ENCODE measurements at places on chromosomes 1 and 21.

DNA sequence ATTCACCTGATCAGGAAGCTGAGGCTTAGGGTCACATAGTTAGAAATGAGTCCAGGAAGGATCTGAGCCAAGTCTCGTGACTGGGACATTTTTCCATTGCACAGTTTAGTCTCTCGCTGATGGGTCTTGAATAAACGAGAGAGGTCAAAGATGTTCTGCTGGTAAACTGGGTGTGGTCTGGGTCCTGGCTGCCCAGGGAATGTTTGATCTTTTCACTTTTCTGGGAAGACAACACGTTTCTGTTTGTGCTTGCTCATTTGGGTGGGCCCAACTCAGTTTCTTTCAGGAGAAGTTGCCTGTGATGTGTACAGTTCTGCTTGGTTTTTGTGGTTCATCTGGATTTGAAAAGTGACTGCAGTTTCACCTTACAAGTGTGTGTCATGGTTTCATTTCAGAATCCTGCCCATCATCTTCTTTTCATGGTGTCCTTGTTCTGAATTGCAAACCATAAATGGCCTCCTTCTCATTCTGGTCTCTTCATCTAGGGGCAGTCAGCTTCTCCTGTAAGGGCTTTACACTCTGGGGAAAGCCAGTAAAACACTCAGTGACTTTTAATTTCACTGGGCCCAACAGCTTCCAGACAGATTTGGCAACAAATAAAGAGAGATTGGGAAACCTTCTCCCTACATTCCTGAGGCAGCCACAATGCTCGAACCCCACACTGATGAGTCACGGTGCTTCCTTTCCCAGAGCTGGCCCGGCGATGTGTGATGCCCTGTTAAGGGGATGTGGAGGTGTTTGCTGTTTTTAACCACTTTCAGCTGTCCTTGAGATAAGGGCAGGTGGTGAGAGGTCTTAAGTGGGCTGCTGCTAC is 7.2 kb upstream of the TACSTD2 start:
- peak; percentile 10 for DNase-seq

DNA sequence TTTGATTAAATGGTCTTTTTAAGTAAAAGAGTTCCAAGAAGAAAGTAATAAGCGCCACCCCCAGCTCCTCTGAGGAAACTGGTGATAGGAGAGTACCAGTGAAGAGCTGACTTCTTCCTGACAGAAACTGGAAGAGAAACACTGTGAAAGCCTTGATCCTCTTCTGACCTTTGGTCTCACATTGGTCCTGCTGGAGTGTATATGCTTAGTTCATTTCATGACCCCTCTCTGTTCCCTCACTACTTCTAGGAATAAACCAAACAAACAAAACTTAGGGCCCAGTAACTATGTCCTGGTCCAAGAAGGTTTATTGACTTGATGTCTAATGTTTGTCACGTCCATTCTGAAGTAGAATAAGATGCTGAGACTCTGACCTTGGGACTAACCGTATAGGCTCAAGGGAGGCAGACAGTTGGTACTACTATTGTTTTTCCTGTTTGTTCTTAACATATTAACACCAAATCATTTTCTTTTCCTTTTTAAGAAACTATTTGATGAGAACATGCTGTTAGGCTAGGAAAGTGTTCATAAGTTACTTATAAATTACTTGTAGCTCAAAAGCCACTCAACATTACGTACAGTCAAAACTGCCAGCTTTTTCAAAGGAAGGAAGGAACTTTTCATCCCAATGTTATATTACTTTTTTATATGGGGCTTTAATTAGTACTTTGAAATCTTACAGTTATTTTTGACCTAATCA is 57.9 kb downstream of the MIER1 start:
- no peak for DNase-seq

DNA sequence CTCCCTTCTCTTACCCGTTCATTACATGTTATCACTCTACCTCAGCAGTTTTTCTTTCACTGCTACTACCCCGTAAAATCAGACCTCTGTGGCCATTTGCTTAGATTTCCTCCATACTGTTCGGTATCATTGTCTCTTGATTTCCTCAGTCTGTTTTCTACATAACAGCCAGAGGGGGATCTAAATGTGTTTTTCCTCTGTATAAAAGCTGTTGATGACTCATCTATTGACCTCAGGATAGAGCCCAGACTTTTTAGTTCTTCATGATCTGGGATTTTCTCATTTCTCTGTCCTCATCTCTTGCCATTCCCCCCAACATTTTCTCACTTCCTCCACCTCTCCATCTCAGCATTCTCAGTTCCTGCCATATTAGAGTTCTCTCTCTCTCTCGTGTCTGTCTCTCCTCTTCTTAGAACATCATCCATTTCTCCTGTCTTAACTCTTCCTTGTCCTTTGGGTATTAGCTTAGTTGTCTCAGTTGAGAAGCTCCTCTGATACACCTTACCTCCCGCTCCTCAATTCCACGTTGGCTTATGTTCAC is 10.5 kb downstream of the OTUD3 start:
- no peak for DNase-seq

GRCh38 chr21:25931765-25932164 is 197.0 kb downstream of the GABPA start:
- no peak for DNase-seq

DNA sequence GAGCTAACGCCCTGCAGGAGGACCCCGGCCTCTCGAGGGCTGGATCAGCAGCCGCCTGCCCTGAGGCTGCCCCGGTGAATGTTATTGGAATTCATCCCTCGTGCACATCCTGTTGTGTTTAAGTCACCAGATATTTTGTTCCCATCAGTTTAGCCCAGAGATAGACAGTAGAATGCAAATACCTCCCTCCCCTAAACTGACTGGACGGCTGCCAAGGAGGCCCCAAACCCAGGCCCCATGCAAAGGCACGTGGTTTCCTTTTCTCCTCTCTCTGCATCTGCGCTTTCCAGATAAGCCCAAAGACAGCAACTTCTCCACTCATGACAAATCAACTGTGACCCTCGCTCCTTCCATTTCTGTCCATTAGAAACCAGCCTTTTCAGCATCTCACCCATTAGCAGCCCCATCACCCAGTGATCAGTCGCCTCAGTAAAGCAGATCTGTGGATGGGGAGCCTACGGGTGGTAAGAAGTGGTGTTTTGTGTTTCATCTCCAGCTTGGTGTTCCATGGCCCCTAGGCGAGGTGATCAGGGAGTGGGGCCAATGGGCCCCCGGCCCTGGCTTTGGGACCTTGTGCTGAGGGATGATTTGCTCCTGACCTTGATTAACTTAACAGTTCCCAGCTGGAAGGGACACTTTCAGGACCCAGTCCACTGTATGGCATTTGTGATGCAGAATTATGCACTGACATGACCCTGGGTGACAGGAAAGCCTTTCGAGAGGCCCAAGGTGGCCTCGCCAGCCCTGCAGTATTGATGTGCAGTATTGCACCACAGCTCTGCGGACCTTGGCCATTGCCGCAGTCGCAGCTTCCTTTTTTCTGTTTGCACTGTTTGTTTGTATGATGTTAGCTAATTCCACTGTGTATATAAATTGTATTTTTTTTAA is 5.2 kb downstream of the NPPA start:
- no peak for DNase-seq

DNA sequence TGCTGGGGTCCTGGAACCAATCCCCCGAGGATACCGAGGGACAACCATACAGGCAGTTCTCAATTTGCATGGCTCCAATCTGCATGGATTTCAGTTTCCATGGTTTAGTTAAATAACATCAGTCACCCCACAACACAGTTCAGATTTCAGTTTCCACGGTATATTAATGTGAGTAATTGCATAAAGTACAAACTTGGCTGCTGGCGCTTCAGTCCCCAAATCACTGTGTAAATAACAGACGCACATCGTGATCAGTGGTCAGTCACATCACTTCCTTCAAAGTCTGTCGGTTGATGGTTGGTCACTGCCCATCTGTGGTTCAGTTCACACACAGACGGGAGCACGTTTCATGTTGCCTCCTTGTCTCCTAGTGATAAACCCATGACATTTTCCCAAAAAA is 66.4 kb upstream of the LPGAT1 start:
- DNase-seq, result no peak

GRCh38 chr1:116770625-116771024 is 16.4 kb downstream of the CD2 start:
- DNase-seq, result no peak

DNA sequence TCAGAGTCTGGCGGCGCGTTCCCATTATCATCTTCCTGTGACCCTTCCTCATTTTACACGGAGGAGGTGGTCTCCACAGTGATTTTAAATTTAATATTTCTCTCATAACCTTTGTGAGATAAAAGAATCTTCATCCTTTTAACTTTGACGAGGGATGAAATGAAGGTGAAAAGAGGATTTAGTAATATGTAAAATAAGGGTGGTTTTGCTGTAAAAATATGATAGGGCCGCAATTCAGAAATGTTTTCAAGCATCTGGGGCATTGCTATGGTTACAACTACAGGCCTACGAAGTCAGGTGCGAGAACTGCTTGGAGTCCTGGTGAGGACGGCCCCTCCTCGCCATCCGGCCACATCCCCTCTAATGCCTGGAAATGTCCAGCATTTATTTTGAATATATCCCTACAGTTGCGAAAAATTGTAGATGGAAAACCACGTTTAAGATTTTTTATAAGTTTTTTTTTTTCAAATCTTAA is 422 bp upstream of the RSBN1 start:
- DNase-seq, result peak; percentile 78

DNA sequence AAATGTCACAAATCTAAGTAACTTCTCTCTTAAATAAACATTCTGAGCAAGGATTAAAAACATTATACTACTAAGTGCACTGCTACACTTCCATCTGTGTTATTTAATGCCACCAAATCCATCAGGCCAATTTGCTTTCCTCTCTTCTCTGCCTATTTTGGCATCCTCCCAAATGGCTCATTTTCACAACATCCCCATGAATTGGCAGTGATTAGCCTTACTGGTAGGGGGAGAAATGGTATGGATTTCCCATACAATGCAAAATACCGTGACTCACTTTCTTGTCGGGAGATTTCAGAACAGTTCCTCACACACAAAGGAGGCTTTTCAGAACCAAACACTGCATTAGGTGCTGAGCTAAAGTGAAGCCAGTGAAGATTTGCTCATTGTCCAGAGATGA is 195.7 kb downstream of the MIS18A start:
- DNase-seq, result peak; percentile 84

DNA sequence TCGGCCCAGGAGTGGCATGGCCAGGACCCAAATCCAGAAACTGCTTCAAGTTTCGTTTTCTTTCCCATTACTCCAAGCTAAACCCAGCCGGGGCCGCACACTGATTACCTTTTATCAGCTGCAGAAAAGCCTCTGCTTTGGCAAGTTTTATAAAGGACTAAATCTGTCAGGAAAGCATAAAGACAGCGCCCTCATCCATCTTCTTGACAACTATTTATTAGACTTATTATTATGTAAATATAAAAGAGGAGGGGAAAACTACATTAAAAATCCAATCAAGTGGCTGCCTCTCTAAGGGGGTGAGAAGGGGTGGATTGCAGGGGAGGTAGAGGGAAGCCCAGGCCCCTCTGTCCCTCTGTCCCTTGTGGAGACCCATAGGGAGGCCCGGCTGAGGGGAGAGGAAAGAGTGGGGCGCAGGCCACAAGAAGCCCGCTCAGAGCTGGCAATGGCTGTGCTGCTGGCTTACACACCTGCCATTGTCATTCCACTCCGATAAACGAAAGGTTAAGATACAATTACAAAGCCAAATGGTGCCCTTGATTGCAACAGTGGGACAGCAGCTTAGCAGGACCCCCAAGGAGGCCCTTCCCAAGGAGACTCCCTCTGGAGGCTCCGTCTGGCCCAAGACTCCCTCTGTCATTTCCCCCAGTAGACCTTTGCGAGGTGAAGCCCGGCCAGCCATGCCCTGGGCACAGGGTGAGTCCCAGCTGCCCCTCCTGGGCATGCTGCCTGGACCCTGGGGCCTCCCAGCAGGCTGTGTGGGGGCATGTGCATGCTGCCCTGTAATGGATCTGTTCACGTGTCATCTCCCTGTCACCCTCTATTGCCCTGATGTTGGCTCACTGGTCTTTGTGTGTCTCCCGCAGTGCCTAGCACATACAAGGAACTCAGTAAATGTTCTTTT is 45.4 kb downstream of the KCND3 start:
- DNase-seq, result no peak

DNA sequence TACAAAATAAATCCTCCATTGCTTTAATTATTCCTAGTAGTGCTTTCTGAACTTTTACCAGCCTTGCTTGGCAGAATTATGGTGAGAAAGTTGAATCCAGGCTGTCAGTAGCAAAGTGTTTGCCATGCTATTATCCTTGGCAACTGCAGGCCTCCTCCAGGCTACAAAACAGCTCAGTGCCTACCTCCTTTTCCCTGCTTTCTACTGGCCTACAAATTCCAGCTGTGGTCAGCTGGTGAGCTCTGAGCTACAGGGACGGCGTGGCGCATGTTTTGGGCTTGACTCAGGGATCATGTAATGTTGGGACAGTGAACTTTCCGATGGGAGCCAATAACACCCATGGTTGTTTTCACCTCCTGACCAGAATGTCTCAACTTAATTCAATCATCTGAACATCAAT is 456.1 kb upstream of the ADAMTS5 start:
- no peak for DNase-seq

GRCh38 chr21:17780539-17780938 is 38.6 kb downstream of the C21orf91 start:
- no peak for DNase-seq

GRCh38 chr1:64597113-64597512 is 127.2 kb downstream of the CACHD1 start:
- DNase-seq, result no peak

DNA sequence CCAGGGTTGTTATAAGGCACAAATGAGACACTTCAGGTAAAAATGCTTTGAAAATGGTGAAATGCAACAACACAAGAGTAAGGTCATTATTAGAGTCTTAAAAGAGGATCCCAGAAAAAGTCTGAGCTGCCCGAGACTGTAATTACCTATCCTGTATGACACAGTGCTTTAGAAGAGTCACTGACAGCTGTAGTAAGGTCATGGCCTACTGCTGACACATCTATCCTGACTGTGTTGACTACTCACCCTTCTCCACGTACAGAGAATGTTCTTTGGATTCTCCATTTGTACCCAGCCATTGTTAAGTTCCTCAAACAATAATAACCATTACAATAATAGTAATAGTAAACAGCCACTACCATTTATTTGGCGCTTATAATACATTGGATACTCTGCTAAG is 104.4 kb downstream of the CACHD1 start:
- no peak for DNase-seq

GRCh38 chr1:185861630-185862029 is 127.4 kb downstream of the HMCN1 start:
- no peak for DNase-seq

GRCh38 chr21:27582246-27582947 is 615.5 kb upstream of the ADAMTS5 start:
- DNase-seq, result no peak

DNA sequence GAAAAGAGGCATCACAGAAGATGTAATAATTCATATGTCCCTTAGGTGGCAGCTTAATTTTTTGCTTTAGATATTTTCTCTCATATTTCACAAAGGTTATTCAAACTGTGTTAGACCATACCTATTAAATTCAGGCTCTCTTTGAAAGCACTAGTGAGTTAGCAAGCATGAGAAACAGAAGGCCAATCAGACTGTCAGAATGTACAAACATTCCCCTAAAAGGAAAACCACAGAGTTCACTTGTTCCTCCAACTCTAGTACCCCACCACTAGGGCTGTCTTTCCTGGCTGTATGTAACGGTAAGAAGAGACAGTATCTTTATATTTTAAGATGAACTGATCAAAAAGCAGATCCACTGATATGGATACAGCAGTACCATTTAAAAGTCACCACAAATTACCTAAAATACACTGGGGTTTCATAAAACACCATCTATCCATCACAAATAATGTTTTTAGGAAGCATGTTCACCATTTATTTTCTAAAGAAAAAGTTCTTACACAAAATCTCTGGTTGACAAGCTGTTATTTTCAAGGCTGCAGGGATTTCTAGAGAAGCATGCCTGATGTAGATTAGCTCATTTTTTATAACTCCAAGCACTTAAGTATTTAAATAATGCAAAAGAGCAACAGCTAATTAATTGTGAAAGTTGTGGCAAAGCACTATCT is 1.8 kb downstream of the ARPC5 start:
- DNase-seq, result peak; percentile 54

Data from DMS79 treated with DMSO at 0.1 percent for 48 hours (cell line).